ENCODE measurements at places on chromosomes 4 and X. TPM values are rescaled to one million over a fixed set of nuclear protein-coding genes. Genes with fewer than 3 reads are reported as not detected.

DNA sequence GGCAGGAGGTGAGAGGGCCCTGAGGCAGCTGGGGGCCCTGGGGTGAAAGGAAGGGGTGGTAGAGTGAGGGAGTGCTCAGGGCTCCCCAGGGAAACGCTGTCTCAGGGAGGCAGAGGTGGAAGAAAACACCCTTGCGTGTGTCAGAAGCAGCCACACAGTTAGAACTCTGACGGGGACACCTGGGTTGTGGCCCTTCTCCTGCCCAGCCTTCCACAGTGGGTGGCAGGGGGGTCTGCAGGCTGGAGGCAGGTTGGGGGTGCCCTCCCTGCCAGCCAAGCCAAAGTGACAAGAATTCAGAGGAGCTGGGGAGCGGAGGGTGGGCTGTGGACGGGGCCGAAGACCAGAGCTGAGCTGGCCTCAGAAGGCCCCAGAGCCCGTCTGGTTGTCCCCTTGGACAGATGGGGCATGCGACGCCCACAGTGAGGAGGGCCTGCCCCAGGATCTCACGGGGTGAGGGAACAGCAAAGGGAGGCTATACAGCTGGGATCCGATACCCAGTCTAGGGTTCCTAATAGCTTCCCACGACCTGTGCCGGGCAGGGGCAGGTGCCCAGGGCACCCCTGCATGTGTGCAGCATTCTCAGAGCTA is 105.2 kb upstream of the ADRA2C start:
- no peak for DNase-seq

- DNase-seq, result no peak
Observed at GRCh38 chrX:65932173-65933084, 107.5 kb downstream of the VSIG4 start.

CCKAR gene
- not detected for polyA plus RNA-seq

- no peak for DNase-seq
Observed at GRCh38 chr4:7771541-7772507, 167.8 kb downstream of the AFAP1 start.

GPR101 gene
- not detected for polyA plus RNA-seq

CYBB gene
- polyA plus RNA-seq, result not detected

GRCh38 chr4:22635692-22636091 is 57.0 kb upstream of the GBA3 start:
- DNase-seq, result no peak

MAGEE1 gene
- polyA plus RNA-seq, result 0.06 TPM
